ENCODE measurements at places on chromosomes 2 and 18.

DNA sequence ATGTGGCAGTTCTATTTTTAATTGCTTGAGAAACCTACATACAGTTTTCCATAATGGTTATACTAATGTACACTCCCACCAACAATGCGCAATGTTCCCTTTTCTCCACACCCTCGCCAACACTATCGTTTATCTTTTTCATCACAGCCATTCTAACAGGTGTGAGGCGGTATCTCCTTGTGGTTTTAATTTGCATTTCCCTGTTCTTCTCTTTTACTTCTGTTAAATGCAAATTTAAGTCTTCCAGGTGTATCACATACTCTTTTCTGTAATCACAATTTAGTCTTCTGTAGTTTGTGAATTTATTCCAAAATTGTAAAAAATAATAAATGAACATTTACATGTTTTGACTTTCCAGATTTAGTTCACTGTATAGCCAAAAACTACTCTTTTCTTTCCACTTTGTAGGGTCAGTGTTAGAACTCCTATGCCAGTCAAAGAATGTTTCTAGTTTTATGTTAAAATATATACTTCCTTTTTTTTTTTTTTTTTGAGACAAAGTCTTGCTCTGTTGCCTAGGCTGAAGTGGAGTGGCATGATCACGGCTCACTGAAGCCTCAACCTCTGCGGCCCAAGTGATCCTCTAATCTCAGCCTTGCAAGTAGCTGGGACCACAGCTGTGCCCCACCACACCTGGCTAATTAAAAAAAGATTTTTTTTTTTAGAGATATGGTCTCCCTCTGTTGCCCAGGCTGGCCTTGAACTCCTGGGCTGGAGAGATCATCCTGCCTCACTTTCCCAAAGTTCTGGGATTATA lies 15.4 kb upstream of the ACYP2 start:
- DNase-seq = no peak

GRCh38 chr2:99706735-99707134 lies 216.9 kb upstream of the REV1 start:
- no peak for DNase-seq

- DNase-seq = no peak
Observed at GRCh38 chr2:58788402-58788801, 547.3 kb upstream of the FANCL start.

GRCh38 chr2:96815326-96816126 lies 542 bp upstream of the CNNM3 start:
- DNase-seq = no peak

GRCh38 chr2:155060896-155061295 lies 362.4 kb downstream of the KCNJ3 start:
- no peak for DNase-seq

DNA sequence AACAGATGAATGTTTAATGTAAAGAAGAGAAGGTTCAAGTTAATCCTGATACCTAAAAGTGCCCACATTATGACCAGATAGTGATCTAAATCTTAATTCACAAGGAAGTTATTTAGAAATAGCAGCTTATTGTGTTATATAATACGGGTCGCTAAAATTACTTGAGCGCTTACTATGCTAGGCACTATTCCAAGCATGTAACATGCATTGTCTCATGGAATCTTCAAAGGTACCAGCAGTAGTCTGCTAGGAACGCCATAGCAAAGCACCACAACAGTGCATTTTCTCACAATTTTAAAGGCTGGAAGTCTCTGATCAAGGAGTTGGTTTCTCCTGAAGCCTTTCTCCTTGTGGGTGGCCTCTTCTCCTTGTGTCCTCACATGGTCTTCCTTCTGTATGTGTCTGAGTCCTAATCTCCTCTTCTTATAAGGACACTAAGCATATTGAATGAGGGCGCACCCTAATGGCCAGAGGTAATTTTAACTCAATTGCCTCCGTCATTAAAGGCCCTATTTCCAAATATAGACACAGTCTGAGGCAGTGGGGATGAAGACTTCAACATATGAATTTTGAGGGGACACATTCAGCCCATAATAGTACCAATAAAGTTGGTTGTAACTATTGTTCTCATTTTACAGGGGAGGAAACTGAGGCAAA lies 118.4 kb downstream of the LRRC30 start:
- DNase-seq = no peak

- DNase-seq = no peak
Observed at GRCh38 chr2:195562570-195563566, 94.2 kb upstream of the SLC39A10 start.

All from GOT3 (cell line).